GM12878 (cell line): ENCODE measurements at places on chromosomes 1 and 21. TPM values are rescaled to one million over a fixed set of nuclear protein-coding genes. Genes with fewer than 3 reads are reported as not detected.

DNA sequence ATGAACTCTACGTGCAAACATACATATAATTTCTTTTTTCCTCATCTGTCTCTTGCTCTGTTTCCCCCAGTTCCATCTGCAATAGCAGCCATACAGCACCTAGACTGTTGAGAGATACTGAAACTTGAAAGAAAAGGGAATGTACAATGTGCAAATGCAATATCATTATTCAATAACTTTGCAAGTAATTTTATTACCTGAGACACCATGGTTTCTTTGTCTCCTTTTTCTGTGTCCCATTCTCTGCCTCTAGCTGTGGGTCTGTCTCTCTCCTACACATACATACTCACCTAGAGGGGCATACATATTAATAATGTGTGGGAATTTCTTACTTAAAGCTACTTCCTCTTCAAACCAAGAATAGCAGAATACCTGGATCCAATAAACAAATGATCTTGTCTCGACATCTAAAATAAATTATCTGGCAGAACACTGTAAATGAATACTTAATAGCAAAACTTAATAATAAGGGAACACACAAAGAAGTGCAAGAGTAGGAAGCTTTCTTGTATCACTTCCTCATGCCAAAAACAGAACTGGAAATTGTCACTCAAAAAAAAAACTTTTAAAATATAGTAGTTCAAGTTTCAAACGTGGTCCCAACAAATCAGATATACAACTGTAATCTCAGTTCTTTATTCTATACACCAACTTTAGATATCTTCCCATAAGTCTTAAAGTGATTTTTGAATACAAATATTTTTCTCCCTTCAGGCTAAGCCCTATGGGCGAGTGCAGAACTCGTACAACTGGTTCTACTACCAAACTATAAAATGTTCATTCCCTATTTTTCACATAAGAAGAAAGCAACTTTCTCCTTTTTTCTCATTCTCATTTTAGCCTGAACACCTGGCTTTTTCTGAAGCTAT, 194.6 kb downstream of the NRIP1 start:
- no peak for DNase-seq

DNA sequence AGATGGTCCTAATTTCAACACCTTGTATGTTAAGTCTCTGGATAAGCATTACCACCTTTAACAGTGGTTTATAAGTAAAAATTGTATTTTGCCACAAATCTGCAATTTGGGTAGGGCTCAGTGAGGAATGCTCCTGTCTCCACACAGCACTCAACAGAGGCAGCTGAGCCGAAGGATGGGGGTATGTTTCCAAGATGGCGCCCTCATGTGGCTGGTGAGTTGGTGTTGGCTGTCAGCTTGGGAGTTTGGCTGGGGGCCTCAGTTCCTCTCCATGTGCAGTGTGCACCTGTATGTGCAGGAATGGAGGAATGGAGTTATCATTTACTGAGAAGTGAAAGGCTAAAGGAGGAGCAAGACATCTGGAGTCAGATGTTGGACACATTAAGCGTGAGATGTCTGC, 136.8 kb downstream of the GABPA start:
- no peak for DNase-seq

- no peak for DNase-seq
Measured at GRCh38 chr1:228393268-228393701, 13.3 kb downstream of the TRIM11 start.

GRCh38 chr21:37367703-37368540, 1.3 kb downstream of the DYRK1A start:
- no peak for DNase-seq

GRCh38 chr1:26858891-26859640, 3.9 kb upstream of the SFN start:
- DNase-seq = no peak

- DNase-seq = no peak
Measured at GRCh38 chr1:5990913-5991312, 1.3 kb downstream of the NPHP4 start.

- no peak for DNase-seq
Measured at GRCh38 chr1:207826557-207827487, 75.0 kb downstream of the CD46 start.

- DNase-seq = no peak
Measured at GRCh38 chr1:226972931-226973330, 32.8 kb downstream of the COQ8A start.

- no peak for DNase-seq
Measured at GRCh38 chr1:26161415-26162219, 2.7 kb downstream of the FAM110D start.

Gene KCNJ9
- not detected in 2 replicates for polyA plus RNA-seq

Gene MRPL37
- 194 and 205 TPM in 2 replicates for polyA plus RNA-seq

Gene NTMT2
- not detected in 2 replicates for polyA plus RNA-seq

Gene DYNLT5
- not detected in 2 replicates for polyA plus RNA-seq

Gene TDRD10
- not detected in 2 replicates for polyA plus RNA-seq

Gene SH2D1B
- polyA plus RNA-seq = not detected in 2 replicates
